ENCODE measurements at places on chromosomes 12 and 14.

DNA sequence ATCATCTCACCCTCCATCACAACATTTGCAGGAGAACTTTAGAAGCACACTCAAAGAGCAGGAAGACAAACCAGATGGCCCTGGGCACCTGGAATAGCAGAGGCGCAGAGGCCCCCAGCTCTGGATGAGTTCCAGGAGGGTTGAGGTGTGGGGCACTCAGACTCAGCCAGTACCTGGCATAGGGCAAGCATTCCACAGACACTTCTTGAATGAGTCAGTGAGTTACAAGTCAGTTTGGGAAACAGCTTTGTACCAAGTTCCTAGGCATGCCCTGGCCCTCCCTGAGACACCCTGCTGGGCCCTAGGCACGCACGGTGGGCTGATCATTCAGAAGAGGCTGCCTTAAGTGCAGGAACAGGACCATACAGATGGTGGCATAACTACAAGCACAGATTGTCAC is 54.3 kb downstream of the MAP3K9 start:
- DNase-seq = no peak

- DNase-seq = no peak
Measured at GRCh38 chr14:84456946-84457345, 1073.0 kb upstream of the FLRT2 start.

GRCh38 chr12:38610808-38611350 is 294.3 kb downstream of the ALG10B start:
- no peak for DNase-seq

DNA sequence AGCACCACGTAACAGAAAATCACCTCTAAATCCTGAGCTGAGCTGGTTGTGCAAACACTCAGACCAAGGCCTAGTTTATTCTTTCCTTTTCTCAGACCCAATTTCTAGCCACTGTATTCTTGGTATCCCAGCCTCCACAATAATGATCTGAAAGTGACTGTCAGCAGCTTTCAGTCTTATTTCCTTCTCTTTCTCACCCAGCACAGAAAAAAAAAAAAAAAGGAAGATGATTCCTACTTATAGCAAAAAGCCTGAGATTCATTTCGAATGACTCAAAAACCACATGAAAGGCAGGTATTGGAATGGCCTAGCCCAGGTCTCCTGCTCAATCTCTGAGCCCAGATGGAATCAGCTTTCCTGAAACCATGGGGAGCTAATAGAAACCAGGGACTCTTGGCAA is 298.6 kb upstream of the PPFIA2 start:
- no peak for DNase-seq

GRCh38 chr12:23559268-23559753 is 390.2 kb downstream of the SOX5 start:
- no peak for DNase-seq

DNA sequence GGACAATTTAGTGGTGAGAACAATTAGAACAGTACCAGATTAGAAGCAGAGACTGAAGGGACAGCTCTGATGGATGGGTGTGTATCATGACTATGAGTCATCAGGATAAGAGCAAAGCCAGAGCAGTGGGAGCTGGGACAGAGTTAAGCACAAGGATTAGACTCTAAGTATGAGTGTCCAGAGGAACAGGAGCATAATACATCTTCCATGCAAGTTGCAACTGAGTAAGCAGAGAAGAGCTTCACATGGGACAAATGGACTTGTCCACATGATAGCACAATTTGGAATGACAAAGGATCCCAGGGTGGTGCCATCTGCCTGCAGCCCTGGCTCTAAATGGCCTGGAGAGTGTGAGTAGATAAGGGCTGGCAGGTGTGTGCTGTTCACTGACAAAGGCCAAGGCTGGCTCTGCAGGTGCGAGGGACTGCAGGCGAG is 226.4 kb upstream of the CAND1 start:
- no peak for DNase-seq
